K562 (cell line): ENCODE measurements at places on chromosomes 11 and 22.

- no peak for DNase-seq
These were observed 54.0 kb downstream of the PLEKHA7 start for GRCh38 chr11:16960250-16960649.

DNA sequence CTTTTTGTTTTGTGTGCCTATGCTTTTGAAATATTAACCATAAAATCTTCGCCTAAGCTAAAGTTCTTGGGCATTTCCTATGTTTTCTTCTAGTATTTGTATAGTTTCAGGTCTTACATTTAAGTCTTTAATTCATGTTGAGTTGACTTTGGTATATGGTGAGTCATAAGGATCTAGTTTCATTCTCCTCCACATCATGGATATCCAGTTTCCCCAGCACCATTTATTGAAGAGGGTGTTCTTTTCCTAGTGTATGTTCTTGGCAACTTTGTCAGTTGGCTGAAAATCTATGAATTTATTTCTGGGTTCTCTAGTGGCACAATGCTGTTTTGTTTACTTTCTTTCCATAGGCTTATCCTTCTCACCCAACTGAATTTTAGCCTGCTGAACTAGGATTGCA lies 49.0 kb downstream of the CTSC start:
- no peak for DNase-seq

GRCh38 chr11:34621876-34622275 lies 983 bp downstream of the EHF start:
- DNase-seq = no peak

DNA sequence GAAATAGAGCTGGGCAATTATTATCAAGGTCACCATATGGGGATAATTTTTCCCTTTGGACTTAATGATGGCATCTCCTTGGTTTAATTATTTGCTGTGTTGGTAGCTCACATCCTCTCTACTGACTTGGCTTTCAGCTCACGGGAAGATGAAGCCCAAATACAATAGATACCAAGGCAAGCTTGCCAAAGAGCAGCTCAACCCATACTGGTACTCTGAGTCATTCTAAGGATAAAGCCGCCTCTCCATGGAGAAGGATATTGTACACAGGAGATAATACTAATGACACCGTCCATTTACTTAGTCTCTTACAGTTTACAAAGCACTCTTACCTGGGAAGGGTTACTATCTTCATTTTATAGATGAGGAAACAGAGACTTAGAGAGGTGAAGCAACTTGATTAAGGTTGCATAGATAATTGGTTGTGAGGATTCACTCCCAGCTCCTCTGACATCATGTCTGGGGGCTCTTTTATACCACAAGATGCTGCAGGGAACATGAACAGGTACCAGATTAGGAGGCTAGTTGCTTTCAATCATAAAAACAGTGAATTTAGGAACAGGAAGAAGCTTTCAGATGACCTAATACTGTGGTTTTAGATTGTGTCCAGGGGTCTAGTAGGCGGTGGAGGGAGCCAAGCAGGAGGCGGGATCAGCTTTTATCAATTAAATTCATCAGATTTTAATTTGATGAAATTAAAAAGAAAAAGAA lies 48.3 kb upstream of the PICALM start:
- no peak for DNase-seq

DNA sequence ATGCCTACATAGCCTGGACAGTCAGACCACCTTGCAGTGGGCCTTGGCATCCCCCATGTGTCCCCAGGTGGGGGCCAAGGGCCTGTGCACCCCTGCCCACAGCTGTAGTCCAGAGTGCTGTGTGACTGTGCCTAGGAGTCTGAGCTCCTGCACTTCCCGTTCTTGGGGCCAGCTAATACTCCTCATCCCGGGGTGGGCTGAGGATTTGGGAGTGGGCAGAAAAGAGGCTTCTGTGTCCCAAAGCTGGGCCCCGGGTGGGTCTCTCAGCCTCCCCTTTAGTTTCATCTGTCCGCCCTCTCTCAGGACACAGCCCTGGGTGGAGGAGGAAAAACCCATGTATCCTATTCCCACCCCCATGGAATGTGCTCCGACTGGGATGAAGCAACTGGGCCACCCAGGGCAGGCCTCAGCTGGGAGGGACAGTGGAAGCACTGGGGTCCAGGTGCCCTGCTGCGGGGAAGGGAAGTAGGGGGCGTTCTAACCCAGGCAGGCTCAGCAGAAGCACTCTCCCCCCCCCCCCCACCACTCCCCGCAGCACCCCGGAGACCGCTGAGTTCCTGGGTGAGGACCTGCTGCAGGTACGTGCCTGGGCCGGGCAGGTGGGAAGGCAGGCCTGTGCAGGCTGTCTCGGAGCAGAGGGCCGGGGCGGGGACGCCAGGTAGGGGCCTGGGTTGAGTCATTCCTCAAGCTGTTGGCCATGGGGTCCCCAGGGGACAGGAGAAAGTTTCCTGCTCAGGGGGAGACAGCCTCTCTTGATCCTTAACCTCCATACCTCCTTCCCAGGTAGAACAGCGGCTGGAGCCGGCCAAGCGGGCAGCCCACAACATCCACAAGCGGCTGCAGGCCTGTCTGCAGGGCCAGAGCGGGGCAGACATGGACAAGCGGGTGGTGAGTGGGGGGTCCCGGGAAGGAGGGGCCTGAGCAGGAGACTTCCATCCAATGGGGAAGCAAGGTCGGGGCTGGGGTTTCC lies 1.4 kb downstream of the SH3BP1 start:
- DNase-seq = no peak

GRCh38 chr22:44202261-44202789 lies 21.6 kb downstream of the PARVG start:
- DNase-seq = no peak

DNA sequence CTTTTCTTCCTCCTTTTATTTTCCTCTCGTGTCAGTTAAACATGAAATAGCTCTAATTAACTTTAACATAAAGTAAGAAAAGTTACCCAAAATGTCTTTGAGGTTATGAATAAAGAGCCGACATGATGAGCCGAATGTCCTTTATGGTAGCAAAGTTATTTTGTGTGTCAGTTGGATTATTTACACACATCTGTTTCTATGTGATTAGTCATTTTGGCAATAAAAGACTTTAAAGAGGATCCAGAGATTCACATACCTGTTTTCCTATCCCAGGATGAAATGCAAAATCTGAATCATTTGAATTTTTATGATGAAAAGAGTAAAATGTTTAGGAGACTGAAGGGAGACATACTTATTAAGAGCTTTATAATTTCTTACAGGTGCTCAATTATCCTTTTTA lies 34.0 kb upstream of the TECTA start:
- no peak for DNase-seq

DNA sequence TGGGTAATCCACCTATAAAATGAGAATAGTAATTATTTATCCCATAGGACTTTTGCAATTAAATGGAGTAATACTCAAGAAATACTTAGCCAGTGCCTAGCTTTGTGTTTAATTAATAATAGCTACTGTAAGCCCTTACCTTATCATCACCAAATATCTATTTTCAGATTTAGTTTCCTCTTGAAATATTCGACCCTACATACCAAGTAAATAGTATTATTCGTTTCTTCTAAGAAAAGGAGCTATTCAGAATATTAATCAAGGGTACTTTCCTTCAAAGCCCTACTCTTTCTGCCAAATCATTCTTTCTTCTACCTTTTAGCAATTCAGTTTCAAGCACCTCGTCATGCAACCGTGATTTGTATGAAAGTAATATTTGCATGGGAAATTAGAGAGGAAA lies 6.7 kb downstream of the FBXO3 start:
- no peak for DNase-seq
